ENCODE measurements at places on chromosomes 7 and 10. TPM values are rescaled to one million over a fixed set of nuclear protein-coding genes. Genes with fewer than 3 reads are reported as not detected.

DNA sequence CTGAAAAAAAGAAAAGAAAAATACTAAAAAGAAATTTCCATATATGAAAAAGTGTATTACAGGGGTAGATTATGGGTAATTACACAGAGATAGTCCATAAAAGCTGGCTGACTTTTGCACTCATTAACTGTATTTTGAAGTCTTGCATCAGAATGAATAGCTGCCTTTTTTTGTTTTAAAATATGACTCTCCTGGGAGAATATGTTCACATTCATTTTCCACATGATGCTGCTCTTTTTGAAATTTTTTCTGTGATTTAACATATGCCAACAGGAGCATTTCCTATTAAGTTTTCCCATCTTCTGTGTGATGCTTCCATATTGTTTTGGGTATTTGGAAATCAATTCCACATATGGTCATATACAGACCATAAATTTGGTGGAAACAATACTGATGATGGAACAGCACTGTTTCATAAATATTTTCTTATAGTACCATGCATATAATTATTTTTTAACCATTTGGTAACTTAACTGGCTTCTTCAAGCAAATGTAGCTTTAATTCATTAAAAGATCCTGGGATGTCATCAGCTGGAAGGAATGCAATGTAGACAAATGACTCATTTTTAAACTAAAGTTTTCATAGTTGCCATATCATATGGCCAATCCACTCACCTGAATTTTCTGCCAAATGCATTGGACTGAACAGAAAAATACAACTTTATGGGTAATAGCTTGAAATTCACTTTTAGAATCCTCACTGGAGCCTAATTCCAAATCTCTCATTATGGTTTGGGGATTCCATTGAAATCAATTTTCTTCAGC, 313.9 kb upstream of the GLI3 start:
- no peak for DNase-seq

- DNase-seq = no peak
Observed at GRCh38 chr7:84157171-84157570, 37.4 kb downstream of the SEMA3A start.

GRCh38 chr10:66837335-66837734, 88.5 kb upstream of the LRRTM3 start:
- no peak for DNase-seq

GRCh38 chr7:102895602-102896001, 17.2 kb upstream of the LRRC17 start:
- no peak for DNase-seq

DNA sequence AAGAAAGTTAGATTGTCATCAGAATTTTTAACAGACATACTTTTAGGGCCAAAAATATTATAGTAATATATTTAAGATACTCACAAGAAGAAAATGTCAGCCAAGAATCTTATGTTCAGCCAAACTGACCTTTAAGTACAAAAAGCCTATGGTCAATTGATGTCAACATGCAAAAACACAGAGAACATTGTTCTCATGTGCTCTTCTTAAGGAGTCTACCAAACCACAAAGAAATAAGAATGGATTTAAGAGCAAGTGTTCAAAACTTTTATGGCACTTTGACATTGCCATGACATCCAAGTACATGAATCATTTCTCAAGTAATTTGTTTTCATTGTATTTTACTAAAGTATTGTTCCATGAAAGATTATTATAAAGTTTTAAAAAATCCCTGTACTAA, 180.4 kb downstream of the TMEM26 start:
- no peak for DNase-seq

GRCh38 chr10:1119501-1119900, 63.3 kb downstream of the WDR37 start:
- no peak for DNase-seq

- DNase-seq = no peak
Observed at GRCh38 chr10:66467042-66467441, 458.8 kb upstream of the LRRTM3 start.

DNA sequence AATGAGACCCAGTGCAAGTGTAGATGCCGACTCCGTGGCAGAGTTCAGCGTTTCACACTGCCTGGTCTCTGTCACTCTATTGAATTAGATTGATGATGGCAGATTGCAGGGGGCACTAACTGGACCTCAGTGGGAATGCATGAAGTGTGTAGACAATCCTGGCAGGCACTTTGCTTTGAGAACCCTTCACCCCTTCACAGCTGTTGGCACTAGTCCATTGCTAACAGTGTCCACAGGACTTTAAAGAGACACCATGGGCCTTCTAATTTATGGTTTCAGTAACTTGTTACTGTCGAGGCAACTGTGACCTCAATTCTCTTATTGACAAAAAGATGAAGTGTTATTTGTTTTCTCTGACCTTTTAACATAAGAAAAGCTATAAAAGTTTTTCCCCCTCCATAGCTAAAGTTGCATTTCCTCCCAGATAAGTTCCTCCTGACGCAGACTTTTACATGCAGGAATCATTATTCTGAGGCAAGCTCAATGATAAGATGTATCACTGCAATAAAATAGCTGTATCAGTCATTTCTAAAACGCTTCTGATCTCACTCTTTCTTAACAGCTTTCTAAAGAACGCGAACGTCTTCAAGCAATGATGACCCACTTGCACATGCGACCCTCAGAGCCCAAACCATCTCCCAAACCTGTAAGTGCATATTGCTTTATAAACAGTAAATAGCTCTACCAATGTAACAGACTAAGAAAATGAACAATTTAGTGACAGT, 238.9 kb downstream of the FOXP2 start:
- DNase-seq = no peak

FEZF1 gene
- not detected for polyA plus RNA-seq

CDC14C gene
- polyA plus RNA-seq = 0.11 TPM

GNGT1 gene
- not detected for polyA plus RNA-seq

FRMPD2 gene
- polyA plus RNA-seq = 0.79 TPM

- DNase-seq = no peak
Observed at GRCh38 chr10:128180843-128181242, 54.6 kb upstream of the MKI67 start.

DNA sequence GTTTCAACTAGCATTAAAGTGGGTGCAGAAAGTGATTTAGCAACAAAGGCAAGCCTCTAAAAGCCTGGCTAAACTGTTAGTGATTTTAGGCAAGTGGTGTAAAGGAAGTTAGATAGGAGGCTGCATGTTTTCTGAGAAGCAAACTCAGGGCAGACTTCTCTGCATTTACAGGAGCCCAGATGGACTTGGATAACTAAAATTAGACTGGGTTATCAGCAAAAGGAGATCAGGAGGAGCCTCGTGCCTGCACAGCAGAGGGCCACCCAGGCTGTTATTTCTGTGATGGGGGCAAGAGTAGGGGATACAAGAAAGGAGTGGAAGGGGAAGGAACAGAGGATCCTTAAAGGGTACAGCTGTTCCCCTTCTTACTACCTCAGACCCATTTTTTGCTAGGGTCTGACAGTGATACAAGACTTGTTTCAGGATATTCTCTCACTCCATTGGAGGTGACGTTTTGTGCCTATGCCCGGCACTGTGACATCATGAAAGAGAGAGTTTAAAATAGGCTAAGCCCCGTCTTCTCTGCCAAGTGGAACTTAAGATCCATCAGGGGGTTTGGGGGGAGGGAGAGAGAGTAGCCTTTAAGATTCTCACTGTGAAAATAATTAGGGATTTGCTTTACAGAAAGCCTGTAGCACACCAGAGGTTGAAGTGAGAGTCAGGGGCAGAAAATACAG, 49.6 kb upstream of the PDCD4 start:
- DNase-seq = no peak

GRCh38 chr7:37346761-37347160, 101.9 kb downstream of the ELMO1 start:
- no peak for DNase-seq

DNA sequence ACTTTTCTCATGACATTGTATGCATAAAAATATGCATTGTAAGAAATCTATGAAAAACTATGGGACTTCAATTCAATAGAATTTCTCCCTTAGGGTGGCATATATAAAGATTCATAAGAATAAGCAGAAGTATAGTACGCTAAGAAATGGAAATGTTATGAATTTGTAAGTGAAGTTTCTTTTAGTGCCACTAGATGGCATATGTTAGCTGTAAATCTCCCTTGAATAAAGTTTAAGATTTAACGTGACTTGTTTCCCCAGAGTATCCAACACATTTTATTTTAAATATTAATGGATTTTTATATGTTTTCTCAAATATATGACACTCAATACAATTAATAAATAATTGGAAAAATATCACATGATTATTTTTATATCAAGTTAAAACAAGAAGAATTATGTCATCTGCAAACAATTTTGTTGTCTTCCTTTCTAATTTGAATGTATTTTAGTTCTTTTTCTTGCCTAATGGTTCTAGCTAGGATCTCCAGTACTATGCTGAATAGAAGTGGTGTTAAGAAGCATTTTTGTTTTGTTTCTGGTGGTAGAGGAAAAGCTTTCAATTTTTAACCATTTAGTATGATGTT, 287.2 kb downstream of the HGF start:
- DNase-seq = no peak

GRCh38 chr7:37304921-37305320, 143.7 kb downstream of the ELMO1 start:
- no peak for DNase-seq

AIFM2 gene
- polyA plus RNA-seq = 5.1 TPM

PLCE1 gene
- polyA plus RNA-seq = 32.3 TPM

ADAM12 gene
- 22.5 TPM for polyA plus RNA-seq

GRCh38 chr10:78461333-78461732, 427.7 kb downstream of the RPS24 start:
- no peak for DNase-seq

NRCAM gene
- 20.0 TPM for polyA plus RNA-seq

NRP1 gene
- 155 TPM for polyA plus RNA-seq

DNA sequence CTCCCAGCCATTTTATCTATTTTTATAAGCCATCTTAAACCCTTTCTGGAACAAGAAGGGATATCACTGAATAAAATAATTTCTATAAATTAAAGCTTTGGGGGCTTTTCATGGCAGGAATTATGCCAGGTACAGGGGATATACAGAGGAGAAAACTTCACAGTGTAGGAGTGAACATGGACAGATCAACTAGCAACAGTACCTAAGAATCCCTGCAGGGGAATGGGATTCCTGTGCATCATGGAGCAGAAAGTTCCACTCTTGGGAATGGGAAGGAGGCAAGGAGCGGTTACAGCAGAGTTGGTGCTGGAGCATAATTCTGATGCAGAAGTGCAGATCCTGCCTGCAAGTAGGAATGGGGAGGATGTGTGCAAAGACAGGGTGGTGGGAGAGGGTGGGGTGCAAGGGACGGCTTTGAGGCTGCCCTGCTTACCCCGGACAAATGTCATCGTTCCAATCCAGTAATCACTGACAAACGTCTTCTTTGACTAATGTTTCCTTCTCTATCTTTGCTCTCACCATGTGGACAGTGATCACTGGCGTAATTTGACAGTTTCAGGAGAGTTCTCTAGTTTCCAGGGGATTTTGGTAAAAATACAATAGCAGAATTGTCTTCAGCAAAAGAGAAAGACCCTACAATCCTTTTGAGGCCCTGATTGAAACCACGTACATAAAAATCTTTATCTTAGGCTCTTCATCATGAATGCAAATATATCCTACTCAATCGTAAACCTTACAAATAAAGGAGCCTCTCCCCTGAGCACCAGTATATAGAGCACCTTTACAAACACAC, 196.7 kb downstream of the HECW1 start:
- no peak for DNase-seq

AGAP6 gene
- polyA plus RNA-seq = 17.5 TPM

DNA sequence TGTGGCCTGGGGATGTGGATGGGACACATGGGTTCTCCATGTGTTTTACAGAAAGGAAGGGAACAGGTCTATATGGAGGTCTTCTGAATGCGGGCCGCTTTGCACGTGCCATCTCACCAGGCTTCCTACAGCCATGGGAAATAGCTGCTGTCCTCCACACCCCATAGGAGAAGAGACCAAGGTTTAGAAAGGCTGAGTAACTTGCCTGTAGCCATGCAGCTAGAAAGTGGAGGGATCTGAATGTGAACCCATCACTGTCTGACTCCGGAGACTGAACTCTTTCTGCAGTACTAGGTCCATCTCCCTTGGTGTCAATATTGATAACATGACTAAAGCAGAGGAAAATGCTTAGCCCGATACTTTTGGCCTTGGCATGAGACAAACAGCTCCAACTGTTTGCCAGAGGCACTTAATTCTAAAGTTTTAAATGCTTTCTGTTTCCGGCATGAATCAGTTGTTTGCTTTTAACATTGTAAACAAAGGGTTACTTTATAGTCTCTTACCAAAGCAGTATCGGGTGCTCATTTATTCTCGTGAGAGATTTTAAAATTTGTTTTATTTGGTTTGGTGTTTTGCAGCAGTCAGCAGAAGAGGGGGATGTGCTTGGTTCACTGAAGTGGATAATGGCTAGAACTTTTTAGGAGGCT, 64.8 kb upstream of the LOXL4 start:
- DNase-seq = no peak

DNA sequence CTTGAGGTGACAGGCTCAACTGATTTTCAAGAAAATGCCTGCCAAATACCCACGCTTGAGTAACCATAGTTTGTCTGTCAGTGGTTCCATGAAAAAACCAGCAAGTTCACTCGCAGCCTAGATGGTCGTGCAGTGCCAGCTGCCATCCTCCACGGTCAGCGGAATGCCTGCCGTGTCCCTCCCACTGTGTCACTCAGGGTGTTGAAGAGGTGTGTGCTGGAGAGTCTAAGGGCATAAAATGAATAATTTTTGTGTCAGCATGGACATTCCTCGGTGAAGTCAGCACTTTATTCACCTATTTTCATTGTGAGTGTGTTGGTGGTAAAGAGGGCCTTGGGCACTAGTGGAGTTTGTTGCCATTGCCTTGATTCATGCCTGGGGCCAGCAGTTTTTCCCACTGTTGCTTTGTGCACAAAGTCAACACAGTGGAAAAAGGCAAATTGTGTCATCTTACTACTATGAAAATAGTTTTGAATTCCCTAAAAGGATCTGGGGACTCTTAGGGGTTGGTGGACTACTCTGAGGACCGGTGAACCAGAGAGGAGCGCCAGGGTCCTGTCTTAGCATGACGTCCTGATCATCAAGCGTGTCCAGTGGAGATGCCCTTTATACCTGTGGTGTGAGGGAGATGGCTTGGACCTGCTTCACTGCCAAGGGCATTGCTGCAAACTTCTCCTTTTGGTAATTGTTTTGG, 17.6 kb downstream of the MINDY4 start:
- DNase-seq = no peak

DNA sequence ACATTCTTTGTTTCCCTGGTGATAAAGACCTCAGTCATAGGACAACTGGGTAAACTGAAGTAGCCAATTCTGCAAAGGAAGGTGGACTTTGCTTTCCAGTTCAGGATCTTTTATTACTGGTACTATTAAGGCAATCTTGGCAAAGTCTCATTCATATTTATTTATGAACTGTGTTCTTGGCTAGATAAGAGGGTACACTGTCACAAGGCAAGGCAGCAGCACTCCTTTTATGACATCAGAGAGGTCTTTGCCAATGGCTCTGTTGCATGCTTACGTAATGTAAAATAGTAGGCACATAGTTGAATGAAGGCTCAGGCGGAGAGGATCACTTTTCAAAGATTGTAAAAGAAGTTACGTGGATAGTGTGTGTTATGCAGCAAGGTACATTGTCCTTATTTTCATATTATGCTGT, 63.7 kb upstream of the PDK4 start:
- no peak for DNase-seq

- DNase-seq = no peak
Observed at GRCh38 chr10:93718937-93719725, 16.7 kb upstream of the FRA10AC1 start.

RTKN2 gene
- polyA plus RNA-seq = 13.9 TPM
